ENCODE measurements at places on chromosomes 4 and X. TPM values are rescaled to one million over a fixed set of nuclear protein-coding genes. Genes with fewer than 3 reads are reported as not detected.

The GAGE13 gene
- total RNA-seq = not detected

GRCh38 chr4:163237856-163238255, 71.2 kb upstream of the NAF1 start:
- H3K27me3 ChIP-seq = peaks cover 17% of the 10 kb centered on the region
- no peak for DNase-seq
- no peaks in the 10 kb centered on the region for H3K4me1 ChIP-seq
- no peak overlapping the region for H3K4me3 ChIP-seq
- peaks cover 3% of the 10 kb centered on the region for H3K36me3 ChIP-seq
- H3K27ac ChIP-seq = no peak overlapping the region

The MAGEA11 gene
- total RNA-seq = not detected

DNA sequence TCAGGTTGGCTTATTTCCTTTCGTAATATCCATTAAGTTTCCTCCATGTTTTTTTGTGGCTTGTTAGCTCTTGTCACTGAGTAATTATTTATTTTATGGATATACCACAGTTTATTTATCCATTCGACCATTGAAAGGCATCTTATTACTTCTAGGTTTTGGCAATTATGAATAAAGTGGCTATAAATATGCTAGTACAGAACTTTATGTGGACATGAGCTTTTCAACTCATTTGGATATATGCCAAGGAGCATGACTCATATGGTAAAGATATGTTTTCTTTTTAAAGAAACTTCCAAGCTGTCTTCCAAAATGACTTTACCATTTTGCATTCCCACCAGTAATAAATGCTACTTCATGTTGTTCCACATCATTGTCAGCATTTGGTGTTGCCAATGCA, 803.6 kb downstream of the GLUD2 start:
- no peak overlapping the region for H3K4me3 ChIP-seq
- no peaks in the 10 kb centered on the region for H3K4me1 ChIP-seq
- peaks cover 16% of the 10 kb centered on the region for H3K27me3 ChIP-seq
- no peak for DNase-seq

The PRRG3 gene
- total RNA-seq = not detected

The TLR1 gene
- 1.9 TPM for total RNA-seq
